ENCODE measurements at places on chromosomes 4 and X.
A peak's percentile ranks its signal among the peaks of the same experiment; 100 is the strongest.

GRCh38 chrX:40853816-40854123 lies 118.4 kb upstream of the MED14 start:
- no peak for DNase-seq

DNA sequence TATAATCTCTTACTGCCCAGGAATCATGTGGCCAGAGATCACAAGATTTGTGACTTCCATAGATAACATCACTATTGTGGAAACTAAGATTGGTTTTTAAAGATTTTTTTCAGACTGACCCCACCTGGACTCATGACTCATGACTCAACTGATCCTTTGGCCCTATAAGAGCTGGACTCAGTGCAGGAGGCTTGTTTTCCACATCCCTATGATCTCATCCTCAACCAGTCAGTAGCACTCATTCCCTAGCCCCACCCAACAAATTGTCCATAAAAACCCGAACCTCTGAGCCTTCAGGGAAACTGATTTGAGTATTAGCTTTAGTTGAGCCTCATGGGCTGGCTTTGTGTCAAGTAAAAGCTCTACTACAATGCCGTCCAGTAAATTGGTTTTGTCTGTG lies 7.9 kb upstream of the NOCT start:
- DNase-seq = no peak

- no peak for DNase-seq
Measured at GRCh38 chrX:10166248-10166716, 9.5 kb downstream of the CLCN4 start.

GRCh38 chr4:18042754-18043153 lies 21.2 kb upstream of the LCORL start:
- no peak for DNase-seq

GRCh38 chr4:3703677-3704521 lies 62.3 kb upstream of the ADRA2C start:
- DNase-seq = no peak

GRCh38 chr4:22997358-22998224 lies 304.9 kb downstream of the GBA3 start:
- no peak for DNase-seq

- DNase-seq = no peak
Measured at GRCh38 chr4:2338754-2339457, 77.0 kb upstream of the MXD4 start.

DNA sequence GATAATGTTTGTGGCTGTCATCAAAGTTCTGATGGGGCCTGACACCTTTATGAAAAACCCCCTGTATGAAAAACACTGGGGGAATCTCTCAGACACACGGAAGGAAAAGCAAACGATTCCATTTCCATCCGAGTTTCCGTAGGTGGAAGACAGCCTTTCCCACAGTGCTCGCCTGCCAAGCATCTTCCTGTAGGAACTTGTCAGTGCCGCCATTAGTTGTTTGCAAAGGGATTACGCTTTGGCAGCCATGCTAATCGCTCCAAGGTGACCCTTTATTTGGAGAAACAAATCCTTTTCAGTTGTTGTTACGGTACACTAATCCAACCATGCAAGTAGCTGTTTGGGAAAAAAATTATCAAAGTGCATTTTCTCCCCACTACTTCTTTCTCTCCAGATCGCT lies 44.4 kb upstream of the STOX2 start:
- no peak for DNase-seq

GRCh38 chr4:80154545-80154933 lies 42.8 kb upstream of the PRDM8 start:
- no peak for DNase-seq

DNA sequence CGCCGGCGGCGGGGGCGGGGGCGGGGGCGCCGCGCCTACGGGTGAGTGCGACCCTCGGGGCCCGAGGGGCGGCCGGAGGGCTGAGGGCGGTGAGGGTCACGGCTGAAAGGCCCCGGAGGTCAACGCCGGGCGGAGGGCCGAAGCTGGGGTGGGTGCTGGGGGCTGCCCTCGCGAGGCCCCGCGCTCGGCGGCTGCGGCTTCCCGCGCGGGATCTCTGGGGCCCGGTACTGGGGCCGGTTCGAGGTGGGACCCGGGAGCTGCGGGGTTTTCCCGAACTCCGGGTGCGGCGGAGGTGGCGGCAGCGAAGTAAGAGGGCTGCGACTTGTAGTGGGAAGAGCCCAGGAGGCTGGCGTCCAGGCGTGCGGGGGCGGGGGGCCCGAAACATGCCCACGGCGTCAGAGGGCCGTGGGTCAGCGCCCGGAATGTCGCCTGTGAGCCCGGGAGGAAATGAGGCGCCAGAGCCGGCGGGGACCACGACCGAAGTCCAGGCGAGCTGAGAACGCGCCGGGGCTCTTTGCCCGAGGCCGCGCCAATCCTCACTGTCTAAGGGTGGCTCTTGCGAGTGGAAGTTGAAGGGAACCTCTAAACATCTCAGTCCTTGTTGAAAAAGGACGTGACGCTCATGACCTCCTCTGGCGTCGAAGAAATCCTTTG lies 407 bp downstream of the IL13RA1 start:
- peak; percentile 10 for DNase-seq

- no peak for DNase-seq
Measured at GRCh38 chr4:99806545-99806944, 10.1 kb upstream of the DAPP1 start.

DNA sequence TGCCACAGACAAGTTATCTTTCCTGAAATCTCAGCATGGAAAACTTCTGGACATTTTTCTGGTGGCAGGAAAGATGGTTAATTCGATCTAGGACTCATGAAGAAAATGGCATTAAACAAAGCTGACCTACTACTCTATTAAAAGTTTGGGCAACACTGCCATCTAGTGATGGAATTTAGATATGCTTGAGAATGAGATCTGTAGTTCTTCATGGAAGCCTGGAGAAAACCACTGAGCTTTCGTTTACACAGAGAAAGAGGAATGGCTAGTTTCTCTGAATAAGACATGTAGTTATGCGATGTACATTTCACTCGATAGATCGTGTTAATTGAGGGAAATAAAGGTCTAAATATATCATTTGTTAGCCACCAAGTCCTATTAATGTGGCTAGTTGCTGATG lies 51.7 kb upstream of the CHRDL1 start:
- peak; percentile 52 for DNase-seq

DNA sequence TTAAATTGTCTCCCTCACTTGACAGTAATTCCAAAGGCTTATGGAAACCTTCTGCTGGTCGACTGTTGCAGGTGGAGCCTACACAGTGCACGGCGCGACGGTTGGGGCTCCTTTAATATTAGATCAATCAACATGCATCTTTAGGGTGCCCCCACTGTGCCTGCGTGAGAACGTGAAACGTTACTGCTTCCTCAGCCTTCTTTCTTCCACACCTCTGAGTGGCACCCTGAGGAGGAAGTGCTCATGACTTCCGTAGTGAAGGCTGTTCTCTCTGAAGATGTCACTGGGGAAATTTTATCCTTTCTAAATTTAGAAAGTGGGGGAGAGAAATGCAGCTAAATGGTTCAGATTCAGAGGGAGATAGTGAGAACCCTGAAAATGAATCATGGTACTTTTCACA lies 184.0 kb upstream of the ZFP42 start:
- DNase-seq = peak; percentile 13

DNA sequence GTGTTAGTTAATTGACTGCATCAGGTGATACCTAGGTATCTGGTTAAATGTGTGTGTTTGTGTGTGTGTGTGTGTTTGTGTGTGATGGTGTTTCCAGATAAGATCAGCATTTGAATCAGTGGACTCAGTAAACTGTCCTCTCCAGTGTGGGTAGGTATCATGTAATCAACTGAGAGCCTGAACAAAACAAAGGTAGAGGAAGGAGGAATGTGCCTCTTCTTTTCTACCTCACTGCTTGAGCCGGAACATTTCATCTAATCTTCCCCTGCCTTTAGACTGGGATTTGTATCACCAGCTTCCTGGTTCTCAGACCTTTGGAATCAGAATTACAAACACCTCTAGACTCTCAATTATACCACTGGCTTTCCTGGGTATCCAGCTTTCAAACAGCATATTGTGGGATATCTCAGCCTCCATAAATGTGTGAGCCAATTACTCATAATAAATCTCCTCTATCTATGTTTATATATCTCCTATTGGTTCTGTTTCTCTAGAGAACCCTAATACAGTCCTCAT lies 120.5 kb downstream of the TBCK start:
- DNase-seq = no peak

GRCh38 chr4:23921447-23921845 lies 31.6 kb upstream of the PPARGC1A start:
- DNase-seq = no peak

DNA sequence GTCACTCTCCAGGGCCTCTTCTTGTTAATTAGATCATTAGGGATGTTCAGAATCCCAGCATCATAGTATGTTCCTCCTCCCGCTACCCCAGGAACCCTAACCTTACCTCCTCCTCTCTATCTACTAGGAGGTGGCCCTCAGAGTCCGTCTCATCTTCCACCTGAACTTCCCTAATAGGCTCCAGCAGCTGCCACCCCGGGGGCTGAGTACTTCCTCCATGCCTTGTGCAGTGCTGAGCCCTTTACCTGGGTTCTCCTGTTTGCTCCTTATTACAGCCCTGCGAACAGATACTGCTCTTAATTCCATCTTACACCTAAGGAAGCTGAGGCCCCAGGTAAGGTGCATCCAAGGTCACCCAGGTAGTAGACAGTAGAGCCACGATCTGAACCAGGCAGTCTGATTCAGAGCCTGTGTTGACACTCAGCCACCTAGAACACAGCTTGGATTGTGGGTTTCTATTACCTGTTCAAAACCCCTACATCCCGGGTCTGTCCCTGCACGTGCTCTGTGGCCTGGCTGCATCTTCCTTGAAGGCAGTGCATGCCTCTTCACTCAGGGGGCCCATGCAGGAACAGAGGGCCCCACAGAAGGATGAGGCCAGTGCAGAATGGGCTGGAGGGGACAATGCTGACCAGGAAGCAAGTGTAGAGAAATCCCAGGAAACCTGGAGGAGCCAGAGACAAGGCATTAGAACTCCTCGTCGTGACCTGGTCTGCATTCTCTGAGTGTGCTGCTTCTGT lies 51.4 kb upstream of the MSANTD1 start:
- DNase-seq = no peak

DNA sequence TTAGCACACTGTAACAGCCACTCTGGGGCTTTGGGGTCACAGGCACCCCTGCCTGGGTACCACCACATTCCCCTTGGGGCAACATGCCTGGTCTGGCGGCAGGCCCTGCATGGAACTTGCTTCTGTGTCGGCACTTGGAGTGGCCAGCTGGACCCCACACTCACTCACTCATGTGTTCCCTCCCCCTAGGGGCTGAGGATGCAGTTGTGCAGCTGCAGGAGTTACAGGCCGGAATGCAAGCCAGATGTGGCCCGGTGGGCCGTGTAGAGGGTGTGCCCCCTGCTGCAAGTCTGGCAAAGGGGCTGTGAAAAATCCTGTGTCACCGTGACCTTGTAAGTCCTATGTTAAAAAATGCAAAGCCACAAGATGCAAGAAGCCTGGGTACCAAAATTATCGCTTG lies 34.2 kb downstream of the ATXN3L start:
- DNase-seq = no peak

DNA sequence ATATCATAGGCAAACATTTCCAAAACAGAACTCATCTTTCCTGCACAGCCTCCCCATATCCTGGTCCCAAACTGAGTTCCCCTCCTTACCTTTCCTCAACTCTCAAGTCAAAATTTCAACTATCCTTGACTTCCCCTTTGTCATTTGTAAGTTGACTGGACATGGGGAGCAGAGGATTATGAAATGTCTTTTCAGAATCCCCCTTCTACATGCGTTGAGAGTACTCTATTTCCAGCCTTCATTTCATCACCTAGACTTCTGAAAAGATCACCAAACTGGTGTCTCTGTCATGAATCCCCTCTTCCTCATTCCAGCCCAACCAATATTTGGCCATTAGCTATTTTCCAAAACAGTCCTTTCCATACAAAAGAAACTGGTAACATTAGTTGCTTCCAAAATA lies 95.2 kb downstream of the SYNPO2 start:
- no peak for DNase-seq

DNA sequence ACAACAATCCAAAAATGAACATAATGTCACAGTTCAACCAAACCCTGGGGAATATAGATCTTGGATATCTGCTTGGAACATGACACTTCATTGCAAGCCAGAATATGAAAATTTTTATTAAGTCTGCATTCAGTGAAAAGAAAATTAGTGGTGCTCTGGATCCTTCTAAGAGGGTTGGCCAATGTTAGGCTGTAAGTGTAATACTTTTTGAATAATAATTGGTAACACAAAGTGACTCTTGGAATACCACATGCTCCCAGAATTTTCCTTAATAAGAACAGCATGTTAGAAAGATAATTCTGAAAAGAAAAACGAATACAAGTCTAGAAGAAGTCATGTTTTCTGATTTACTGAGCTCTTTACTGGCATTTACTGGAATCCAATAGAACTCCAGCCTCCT lies 175.8 kb downstream of the RASL11B start:
- DNase-seq = no peak

GRCh38 chr4:126018274-126018673 lies 703.5 kb downstream of the FAT4 start:
- no peak for DNase-seq

DNA sequence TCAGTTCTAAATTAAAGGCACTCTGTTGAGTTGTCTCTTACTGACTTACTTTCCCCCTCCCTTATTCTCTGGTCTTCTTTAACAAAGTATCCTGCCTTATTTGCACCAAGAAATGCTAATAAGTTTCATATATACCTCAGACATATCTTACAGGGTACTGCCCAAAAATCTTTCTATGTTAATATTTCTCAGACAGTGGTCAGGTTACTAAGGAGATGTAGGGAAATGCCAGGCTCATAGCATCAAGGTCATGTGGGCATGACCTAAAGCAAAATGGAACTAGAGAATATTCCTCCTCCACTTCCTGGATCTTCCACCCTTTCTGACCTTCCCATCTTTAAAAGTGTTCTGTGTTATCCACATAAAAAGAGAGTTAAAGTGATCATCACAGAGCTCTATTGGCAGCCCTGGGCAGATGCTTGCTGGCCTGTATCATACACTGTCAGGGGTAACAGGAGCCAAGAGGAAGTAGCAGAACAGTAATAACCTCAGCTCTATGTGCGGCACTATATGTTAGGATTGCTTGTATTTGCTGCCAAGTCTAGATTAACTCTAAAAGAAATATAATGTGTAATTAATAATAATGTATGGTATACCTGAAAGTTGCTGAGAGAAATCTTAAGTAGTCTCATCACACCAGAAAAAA lies 74.3 kb downstream of the IQCM start:
- no peak for DNase-seq

- DNase-seq = peak; percentile 9
Measured at GRCh38 chr4:176953021-176953420, 160.3 kb upstream of the VEGFC start.

DNA sequence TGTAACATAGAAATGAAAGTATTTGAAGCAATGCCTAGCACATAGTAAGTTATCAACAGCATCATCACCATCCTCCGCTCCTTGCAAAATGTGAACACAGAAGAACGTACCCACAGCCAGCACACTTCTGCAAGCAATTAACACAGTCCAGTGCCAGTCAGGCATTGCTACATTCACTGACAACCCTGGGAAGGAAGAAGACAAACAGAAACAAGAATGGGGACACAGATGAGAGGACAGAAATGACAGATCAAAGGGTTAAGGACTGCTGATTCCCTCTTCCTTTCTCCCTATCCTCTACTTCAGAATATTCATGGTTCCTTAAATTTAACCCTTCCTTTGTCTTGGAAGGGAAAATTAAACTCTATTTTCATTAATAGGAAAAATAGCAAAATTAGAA lies 53.1 kb downstream of the CHM start:
- no peak for DNase-seq

Data from fibroblast of skin of right quadriceps (primary cell).